ENCODE measurements at places on chromosomes 3 and 15.
A peak's percentile ranks its signal among the peaks of the same experiment; 100 is the strongest.

DNA sequence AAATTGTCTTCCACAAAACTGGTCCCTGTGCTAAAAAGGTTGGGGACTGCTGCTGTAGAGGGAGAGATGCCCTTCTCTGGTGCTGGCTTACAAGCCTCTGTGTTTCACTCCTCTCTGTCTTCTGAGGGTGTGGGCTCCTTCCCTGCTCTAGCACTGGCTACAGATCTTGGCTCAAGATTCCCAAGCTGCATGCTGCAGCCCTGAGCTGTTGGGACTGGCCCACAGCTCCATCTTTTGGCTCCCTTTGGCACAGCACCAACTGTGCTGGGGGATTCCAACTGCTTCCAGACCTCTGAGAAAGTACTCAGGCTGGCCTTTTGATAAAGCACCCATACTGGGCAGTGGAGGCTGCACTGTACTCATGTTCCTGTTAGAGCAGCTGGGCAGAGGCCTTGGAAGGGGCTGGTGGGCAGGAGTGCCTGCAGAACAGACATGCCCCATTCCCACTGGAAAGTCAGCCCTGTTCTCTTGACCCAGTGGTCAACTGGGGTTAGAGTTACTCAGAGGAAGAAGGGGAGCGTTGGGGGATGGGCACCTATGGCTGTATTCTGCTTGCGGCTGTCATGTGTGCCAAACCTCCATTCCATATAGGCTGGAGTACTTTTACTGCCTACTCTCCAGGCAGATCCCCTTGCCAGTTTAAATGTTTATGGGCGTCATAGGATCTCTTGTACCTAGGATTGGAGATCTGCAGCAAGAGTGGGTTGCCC, 55.7 kb downstream of the GALK2 start:
- no peak for DNase-seq

- DNase-seq: no peak
These were observed 155.2 kb downstream of the FAM43A start for GRCh38 chr3:194840661-194841514.

- DNase-seq: peak; percentile 92
These were observed 67.2 kb downstream of the EIF4E3 start for GRCh38 chr3:71657831-71658530.

GRCh38 chr15:33618350-33618749, 307.6 kb downstream of the RYR3 start:
- no peak for DNase-seq

Data from osteocyte (in vitro differentiated cells).